ENCODE measurements at places on chromosomes 16 and 17.

- no peak for DNase-seq
Observed at GRCh38 chr16:88601313-88602036, 31.3 kb downstream of the ZC3H18 start.

DNA sequence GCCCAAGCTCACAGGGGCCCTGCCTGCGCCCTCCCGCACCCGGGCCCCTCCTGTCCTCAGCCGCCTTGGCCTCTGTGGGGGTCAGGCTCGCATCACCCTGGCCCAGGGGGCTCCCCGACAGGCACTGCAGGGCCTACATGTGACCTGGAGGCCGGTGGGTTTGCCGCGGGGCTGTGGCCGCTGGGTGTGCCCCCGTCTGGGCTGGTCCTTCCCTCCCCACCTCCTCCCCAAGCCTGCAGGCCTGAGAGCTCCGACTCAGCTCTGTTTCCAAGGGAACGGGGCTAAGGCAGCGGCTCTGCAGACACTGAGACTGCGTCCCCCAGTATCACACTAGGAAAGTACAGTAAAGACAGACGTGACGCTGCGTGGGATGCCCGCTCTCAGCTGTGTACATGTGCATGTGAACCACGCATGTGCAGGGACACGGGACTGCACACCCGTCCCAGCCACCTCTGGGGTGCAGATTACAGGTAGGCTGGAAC is 16.5 kb upstream of the WDR45B start:
- DNase-seq = no peak

DNA sequence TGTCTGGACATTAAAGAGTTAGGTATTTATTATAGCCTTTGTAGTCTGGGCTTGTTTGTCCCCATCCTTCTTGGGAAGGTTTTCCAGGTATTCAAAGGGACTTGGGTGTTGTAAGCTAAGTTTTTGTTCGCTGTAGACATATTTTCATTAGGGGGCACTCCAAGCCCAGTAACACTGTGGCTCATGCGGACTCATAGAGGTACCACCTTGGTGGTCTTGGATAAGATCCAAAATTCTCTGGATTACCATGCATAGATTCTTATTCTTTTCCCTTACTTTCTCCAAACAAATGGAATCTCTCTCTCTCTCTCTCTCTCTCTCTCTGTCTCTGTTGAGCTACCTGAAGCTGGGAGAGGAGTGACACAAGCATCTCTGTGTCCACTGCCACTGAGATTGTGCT is 48.9 kb downstream of the ERCC4 start:
- DNase-seq = no peak

DNA sequence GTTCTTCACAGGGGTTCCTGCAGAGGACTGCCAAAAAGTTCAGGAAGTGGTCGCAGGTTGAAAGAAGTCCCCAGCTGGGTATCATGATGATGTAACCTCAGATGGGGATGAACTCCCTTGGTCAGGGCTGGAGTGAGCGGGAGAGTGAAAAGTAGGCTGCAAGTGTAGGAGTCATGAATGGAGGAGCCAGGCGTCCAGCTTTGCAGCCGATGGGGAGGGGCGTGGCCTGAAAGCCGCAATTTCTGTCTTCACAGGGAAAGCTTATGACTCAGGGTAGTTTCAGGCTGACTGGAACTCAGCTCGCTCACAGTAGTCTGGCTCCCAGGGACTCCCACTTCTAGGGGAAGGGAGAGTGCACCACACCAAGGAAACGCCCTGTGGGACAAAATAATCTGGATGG is 70.0 kb upstream of the HS3ST3A1 start:
- DNase-seq = no peak

DNA sequence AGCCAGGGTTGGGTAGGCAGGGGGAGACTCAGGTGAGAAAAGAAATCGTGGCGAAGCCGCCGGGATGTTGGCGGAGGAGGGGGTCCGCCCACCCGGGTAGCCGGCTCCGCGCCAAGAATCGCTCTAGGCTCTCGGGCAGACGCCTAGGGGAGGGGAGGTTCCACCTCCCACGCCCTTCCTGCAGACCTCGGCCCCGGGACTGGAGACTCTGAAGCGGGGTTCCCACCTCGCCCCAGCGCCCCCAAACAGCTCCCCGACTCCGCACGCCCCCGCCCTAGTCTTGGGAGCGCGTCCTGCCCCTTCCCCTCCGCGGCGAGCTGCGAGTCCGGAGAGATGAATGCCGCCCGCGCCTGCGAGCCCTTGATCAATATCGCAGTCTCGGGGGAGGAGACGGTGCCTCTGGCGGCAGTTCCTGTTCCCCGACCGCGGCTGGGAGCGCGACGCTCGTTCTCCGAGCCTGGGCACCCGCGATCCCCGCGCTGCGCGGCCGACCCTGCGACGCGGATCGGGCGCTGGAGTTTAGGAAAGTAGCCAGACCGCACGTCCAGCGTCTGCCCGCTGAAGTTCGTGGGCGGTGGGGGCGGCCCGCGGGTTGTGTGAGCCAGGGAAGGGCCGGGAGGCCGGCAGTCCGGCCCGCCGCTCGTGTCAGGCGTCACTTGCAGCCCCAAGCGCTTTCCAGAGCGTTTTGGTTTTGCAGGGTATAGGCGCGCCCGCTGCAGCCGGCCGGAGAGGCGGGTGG is 790 bp downstream of the CRHR1 start:
- peak; percentile 63 for DNase-seq

GRCh38 chr17:41267711-41268110 is 2.5 kb downstream of the KRTAP9-6 start:
- no peak for DNase-seq

- no peak for DNase-seq
Observed at GRCh38 chr16:49275050-49275730, 6.4 kb downstream of the CBLN1 start.

GRCh38 chr16:47424846-47425245 is 36.0 kb downstream of the ITFG1 start:
- no peak for DNase-seq

- peak; percentile 59 for DNase-seq
Observed at GRCh38 chr16:9092978-9093344, 1.5 kb downstream of the HAPSTR1 start.

DNA sequence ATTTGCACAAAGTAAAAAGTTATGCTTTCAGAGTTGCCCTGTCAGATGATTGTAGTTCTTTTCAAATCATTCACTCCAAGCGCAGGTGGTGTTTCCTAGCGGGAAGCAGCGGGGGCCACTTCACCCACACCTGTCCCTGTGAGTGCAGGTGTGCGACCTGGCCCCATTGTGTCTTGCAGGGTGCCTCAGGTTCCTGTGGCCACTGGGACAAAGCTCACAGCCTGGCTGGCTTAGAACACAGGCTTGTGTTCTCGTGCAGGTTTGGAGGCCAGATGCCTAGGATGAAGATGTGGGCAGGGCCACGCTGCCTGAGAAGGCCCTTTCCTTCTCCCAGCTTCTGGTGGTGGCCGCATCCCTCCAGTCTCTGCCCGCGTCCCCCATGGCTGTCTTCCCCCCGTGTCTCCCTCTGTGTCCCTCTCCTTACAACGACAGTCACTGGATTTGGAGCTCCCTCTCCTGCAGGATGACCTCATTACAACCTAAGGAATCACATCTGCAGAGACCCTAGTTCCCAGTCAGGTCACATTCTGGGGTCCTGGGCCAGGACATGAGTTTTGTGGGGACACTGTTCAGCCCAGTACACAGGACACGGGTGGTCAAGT is 90.5 kb downstream of the NPIPB11 start:
- DNase-seq = no peak

GRCh38 chr17:17455173-17455572 is 21.6 kb upstream of the MED9 start:
- DNase-seq = no peak

DNA sequence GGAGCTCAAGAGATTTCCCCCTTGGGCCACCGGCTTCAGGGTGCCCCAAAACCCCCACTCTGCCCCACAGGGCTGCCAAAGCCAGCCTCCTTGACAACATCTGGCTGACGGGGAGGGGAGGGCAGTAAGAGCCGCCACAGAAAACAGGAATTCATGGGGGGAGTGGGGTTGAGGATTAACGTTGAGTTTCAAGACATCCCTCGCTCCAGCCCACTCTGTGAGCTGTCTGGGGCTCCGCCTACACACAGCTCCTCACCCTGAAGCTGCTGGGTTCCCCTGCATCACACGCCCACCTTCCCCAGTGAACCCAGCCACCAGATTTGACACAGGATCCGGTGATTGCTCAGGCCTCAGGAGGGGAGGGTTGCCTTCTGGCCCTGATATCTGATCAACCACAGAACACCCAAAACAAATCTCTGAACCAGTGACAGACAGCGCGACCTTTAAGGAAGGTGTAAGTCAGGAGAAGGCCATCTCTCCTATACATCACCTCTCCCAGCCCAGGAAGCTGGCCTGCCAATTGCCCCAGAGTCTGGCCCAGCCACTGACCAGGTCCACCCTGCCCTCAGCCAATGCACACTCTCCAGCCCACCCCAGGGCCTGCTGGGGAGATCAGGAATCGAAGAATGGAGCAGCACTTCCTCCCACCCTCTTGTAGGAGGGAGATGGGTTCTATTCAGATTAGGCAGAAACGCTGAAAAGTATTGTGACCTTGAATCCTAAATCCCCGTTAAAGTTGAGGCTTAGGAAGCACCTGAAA is 132.1 kb downstream of the CLEC16A start:
- peak; percentile 71 for DNase-seq

DNA sequence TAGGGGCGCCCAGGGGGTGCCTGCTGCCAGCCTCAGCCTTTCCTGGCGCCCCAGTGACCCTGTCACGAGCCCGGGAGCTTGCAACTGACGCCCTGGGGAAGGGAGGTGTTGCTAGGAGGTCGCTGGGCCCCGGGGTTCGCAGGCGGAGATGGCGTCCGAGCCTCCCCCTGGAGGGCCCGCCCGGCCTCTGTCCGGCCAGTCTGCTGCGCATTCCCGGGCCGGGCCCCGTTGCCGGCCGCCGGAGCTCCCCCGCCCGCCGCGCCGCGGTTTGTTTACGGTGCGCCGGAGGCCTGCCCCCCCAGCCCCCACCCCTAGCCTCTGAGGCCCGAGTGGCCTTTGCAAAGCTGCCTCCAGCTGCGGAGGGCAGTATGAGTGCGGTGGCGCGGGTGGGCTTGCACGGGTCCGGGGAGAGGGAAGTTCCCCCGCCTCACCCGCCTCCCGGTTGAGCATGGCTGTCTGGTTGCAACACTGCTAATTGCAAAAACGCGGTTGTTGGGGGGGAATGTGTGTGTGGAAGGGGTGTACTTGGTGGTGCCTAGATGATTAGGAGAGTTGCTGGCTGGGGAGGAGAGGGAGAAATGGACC is 514 bp downstream of the THRA start:
- peak; percentile 50 for DNase-seq

DNA sequence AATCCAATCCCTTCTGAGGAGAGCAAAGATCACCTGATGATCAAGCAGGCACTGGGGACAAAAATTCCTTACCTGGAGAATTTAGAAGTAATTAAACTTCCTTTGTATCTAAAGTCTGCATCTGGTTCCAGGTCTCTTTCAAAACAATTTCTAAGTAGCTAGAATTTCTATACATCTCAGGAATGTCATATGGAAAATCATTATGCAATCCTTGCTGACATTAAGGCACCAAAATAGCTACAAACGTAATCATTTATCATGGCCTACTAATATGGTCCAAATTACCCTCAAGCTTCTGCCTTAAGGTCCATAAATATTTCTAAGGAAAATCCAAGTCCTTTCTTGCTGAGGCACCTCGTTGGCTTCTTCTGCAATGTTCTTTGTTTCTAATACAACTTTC is 32.9 kb upstream of the YPEL2 start:
- DNase-seq = no peak

DNA sequence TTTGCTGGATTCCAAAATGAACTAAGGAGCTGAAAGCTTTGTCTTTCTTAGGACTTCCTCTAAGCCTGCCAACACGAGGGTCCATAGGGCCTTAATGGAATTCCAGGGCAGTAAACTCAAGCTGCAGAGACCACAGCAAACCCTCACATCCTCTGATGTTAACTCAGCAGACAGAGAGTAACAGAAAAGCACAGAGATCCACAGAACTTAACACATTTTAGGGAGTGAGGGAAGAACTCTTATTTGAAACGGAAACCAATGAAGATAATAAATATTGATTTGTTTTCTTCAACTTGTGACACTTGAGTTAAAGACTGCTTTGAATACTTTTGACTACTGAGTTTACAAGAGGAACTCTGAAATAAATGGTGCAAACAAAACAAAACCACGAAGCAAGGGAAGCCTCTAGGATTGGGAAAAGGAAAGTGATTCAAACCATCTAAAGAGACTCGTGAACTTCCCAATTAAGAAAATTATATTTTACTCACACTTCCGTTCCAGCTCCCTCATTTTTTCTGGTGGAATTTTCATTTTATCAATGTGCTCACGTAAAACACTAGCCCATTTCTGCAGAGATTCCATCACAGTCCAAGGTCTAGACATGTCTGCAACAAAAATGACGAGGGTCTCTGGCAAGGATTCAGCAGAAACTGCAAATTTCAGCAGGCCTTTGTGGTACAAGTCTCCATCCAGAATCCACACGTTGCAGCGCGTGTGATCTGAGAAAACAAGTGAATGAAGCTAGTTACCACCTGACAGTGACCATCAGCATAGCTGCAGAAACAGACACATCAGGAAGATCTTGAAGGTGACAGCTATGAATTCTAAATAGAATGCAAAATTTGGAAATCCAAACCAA is 9.2 kb downstream of the DYNC1LI2 start:
- DNase-seq = no peak

DNA sequence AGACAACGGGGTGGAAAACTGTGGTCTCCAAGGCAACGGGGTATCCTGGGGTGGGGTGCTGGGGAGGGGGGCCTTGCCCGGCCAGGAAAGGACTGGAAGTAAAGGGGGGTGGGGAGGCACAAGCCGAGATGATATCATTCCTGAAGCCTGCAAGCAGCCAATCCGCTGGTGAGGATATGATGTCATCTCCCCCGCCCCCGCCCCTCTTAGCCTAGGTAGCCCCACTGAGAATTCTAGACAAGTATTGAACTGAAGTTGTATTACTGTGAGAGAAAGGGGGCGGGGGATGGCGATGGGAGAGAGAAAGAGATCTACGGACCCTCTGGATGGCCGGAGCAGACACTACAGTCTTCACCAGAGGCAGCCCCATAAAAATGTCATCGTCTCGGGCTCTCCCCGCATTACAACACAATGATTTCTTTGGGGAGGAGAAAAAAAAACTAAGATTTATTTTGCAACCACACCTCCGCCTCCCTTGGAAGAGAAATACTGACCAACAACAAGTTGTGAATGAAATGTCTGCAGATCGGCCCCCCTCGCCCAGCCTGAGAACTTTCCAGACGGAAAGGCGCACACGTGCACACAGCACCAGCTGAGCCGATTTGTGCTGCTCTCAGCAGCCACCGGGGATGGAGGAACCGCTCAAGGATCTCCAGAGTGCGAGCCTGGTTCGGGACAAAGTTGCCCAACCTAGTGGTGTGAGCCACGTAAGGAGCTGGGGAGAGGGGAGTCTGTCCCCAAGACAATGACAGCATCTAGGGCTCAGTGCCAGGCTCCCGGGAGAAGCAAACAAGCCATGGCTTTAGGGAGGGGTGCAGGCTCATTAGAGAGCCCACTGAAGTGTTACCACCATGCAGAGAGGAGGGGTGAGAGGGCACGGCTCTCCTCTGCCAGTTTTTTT is 222.1 kb downstream of the SOX9 start:
- no peak for DNase-seq

DNA sequence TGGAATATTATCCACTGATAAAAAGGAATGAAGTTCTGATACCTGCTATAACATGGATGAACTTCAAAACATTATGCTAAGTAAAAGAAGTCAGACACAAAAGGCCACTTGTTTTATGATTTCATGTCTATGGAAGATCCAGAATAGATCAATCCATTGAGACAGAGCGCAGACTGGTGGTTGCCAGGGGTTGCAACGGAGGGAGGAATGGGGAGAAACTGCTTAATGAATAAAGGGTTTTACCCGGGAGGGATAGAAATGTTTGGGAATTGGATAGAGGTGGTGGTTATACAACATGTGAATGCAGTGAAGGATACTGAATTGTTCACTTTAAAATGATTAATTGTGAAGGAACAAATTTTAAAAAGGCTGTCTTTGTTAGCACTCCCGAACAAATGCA is 30.2 kb downstream of the WDR59 start:
- no peak for DNase-seq

GRCh38 chr17:73510981-73511718 is 133.1 kb downstream of the SDK2 start:
- DNase-seq = no peak
